ENCODE measurements at places on chromosomes 7 and 10.

GRCh38 chr10:133169173-133169947, 9.3 kb downstream of the KNDC1 start:
- no peak for DNase-seq

DNA sequence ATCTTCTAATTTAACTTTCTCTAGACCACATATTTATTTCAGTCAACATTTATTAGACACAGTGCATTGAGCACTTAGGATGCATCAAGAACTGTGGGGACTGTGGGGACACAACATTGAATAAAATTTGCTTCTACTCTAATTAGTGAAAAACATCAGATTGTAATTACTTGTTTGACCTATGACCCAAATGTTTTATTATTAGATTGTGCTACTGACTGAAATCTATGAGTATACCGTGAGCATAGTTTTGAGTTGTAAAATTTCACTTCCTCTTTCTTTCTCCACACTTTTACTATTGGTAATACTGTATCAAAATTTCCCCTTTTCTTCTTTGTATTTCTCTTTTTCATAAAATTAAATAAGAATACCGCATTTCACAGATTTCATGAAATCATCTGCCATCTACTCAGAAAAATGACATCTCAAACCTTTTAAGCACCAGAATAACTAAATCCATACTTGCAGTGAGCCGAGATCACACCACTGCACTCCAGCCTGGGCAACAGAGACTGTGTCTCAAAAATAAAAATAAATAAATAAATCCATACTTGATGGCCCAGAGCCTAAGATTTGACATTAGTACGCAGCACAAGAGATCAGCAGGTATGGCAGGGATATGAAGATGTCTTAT, 25.4 kb upstream of the INPP5F start:
- DNase-seq: no peak

GRCh38 chr7:115292381-115292780, 370.5 kb downstream of the MDFIC start:
- DNase-seq: no peak

- no peak for DNase-seq
These were observed 712.7 kb upstream of the IGFBP3 start for GRCh38 chr7:46633630-46634240.

- DNase-seq: no peak
These were observed 135.0 kb upstream of the PALS2 start for GRCh38 chr7:24438232-24438631.

GRCh38 chr10:14219411-14219810, 111.3 kb downstream of the FRMD4A start:
- no peak for DNase-seq

- DNase-seq: no peak
These were observed 806 bp upstream of the VIPR2 start for GRCh38 chr7:159145490-159145855.

GRCh38 chr7:104816537-104816936, 197.5 kb upstream of the KMT2E start:
- no peak for DNase-seq

- DNase-seq: peak; percentile 81
These were observed 5.4 kb upstream of the SPACDR start for GRCh38 chr7:100469227-100470044.

- DNase-seq: no peak
These were observed 320.3 kb downstream of the CCDC3 start for GRCh38 chr10:12681252-12681651.

- no peak for DNase-seq
These were observed 413 bp downstream of the PANK1 start for GRCh38 chr10:89644691-89644966.

- DNase-seq: peak; percentile 59
These were observed 1.2 kb upstream of the UNCX start for GRCh38 chr7:1231214-1232102.

GRCh38 chr10:61890881-61891409, 10.6 kb upstream of the ARID5B start:
- DNase-seq: no peak
